ENCODE measurements at places on chromosomes 4 and X.

GRCh38 chrX:151801980-151802379 lies 67.4 kb downstream of the CNGA2 start:
- DNase-seq = no peak

DNA sequence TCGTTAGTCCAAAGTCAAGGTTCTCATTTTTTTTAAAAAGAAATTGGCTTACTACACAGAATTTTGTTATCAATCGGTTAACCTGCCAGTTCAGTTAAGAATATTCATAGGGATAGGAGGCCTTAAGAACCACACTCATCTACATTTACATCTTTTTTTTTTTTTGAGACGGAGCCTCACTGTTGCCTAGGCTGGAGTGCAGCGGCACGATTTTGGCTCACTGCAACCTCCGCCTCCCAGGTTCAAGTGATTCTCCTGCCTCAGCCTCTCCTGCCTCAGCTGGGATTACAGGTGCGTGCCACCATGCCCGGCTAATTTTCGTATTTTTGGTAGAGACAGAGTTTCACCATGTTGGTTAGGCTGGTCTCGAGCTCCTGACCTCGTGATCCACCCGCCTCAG lies 33.7 kb downstream of the ABCE1 start:
- no peak for DNase-seq

DNA sequence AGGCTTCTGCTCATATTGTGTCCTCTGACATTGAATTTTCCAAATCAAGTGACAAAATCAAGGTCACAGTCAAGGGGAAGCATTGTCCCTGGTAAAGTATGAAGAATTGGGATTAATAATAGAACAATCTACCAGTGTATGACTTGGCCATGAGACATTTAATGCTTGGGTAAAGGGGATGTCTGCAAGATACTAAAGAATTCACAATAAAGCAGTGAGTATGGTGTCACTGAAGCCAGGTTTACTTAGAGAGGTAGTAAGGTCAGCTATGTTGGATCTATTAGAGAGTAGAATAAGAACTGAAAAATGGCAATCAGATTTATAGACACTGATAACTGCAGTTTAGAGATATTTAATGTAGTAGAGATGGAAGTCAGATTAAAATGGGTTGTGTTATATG lies 349.2 kb downstream of the BMPR1B start:
- no peak for DNase-seq

- DNase-seq = no peak
Observed at GRCh38 chr4:77159806-77160205, 2.8 kb downstream of the CCNG2 start.

DNA sequence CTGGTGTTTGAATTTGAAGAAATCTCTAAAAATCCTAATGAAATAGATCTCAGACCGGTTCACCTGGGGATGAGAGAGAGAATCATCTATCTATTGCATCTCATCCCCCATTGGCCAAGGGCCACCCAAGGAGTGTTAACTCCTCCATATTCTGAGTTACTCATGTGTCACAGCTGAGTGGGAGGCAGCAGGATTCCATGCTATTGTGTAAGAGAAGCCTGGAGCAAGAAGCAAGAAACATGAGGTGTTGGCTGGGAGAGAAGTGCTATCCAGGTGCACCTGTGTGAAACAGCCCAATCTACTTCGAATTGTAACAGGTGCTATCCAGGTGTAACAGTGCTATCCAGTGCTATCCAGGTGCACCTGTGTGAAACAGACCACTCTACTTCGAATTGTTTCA lies 150.3 kb upstream of the MAOA start:
- no peak for DNase-seq

Data from NCI-H187 (cell line).